ENCODE measurements at places on chromosomes 6 and 20. TPM values are rescaled to one million over a fixed set of nuclear protein-coding genes. Genes with fewer than 3 reads are reported as not detected.
A peak's percentile ranks its signal among the peaks of the same experiment; 100 is the strongest.

DNA sequence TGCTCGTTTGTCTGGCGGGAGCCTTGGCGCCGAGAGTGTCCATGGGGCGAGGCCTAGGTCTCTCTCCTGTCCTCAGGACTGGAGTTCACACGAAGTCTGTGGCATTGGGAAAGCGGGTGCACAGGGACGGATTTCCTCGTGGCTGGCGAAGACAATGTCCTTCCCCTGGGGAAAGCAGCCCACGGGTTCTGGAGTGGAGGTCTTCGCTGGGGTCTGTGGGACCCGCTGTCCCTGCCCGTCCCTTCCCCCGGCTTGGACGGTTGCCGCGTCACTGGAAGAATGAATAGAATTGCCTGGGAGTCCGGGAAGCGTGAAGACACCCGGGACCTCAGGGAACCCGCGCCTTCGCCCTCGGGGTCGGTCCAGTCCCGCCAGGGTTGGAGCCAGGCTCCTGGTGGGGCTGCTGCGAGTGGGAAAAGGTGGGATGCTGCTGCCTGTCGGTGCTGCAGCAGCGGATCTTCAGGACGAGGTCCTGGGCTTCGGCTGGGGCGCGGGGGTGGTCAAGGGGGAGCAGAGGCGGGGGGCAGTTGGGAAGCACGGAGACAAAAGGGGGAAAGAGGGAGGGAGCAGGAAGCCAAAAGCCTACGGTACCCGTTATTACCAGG lies 441.8 kb upstream of the DEFB115 start:
- no peaks in the 10 kb centered on the region for H3K36me3 ChIP-seq
- no peak overlapping the region for H3K4me3 ChIP-seq
- no peaks in the 10 kb centered on the region for H3K4me1 ChIP-seq
- no peak for DNase-seq

GRCh38 chr6:158737710-158738615 lies 81.2 kb downstream of the EZR start:
- H3K4me3 ChIP-seq: no peak overlapping the region
- H3K27me3 ChIP-seq: no peaks in the 10 kb centered on the region
- no peak for DNase-seq

- no peaks in the 10 kb centered on the region for H3K4me1 ChIP-seq
- no peak for DNase-seq
These were observed 131.3 kb downstream of the C6orf118 start for GRCh38 chr6:165178056-165178455.

GRCh38 chr6:148577687-148578488 lies 168.9 kb upstream of the UST start:
- H3K4me1 ChIP-seq: no peaks in the 10 kb centered on the region
- no peak overlapping the region for H3K4me3 ChIP-seq
- H3K27ac ChIP-seq: no peak overlapping the region
- DNase-seq: no peak

DNA sequence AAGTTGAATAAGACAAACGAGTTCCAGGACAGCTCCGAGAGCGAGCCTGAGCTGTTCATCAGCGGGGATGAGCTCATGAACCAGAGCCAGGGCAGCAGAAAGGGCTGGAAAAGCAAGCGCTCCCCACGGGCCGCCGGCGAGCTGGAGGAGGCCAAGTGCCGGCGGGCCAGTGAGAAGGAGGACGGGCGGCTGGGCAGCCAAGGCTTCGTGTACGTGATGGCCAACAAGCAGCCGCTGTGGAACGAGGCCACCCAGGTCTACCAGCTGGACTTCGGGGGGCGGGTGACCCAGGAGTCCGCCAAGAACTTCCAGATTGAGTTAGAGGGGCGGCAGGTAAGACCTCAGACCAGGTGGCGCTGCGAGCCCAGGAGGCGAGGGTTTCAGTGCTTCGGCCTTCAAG lies 56.0 kb upstream of the TMEM181 start:
- no peak for DNase-seq
- no peak overlapping the region for H3K4me3 ChIP-seq
- H3K4me1 ChIP-seq: peaks cover 13% of the 10 kb centered on the region
- no peak overlapping the region for H3K27ac ChIP-seq
- H3K27me3 ChIP-seq: no peaks in the 10 kb centered on the region
- no peaks in the 10 kb centered on the region for H3K36me3 ChIP-seq

DNA sequence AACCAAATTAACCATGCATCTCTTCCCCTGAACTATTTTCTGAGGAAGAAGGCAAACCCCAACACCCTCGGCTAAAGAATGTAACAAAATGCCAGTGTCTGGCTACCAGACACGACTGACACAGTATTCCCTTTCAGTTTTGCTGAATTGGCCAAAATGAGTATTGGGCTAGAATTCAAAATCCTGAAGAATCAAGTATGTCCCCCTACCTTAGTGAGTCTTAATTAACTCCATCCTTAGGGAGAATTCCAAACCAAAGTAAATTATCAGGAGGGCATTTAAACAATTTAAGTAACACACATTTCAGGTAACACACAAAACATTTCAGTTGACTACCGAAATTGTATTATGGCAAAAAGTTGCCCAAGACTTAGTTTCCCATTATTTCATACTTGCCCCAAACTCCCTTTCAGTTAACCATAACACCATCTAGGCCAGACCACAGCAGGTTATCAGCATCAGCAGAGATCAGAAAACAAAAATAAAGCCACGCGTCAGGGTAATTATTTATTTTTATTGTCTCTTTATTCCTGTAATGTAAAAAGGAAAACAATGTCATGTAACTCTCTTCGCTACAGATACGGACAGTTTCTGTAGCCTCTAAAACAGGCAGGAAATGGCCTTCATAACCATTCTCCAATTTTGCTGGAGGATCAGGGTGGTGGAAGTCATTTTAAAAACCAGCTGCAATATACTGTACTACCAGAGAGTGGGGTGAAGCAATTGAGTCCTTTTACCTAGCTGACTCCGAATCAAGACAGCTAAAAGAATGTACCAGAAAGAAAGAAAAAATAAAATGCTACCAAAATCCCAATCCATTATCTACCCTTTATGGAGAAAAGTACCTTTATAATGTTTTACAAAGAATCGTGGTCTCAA lies 1.9 kb downstream of the SNX5 start:
- DNase-seq: no peak
- H3K27ac ChIP-seq: peak overlapping the region; percentile 92
- peaks cover 77% of the 10 kb centered on the region for H3K4me1 ChIP-seq
- H3K27me3 ChIP-seq: no peaks in the 10 kb centered on the region

- no peak overlapping the region for H3K4me3 ChIP-seq
- no peaks in the 10 kb centered on the region for H3K4me1 ChIP-seq
- DNase-seq: no peak
- no peaks in the 10 kb centered on the region for H3K27me3 ChIP-seq
- no peak overlapping the region for H3K27ac ChIP-seq
- no peaks in the 10 kb centered on the region for H3K36me3 ChIP-seq
These were observed 111.4 kb downstream of the POPDC3 start for GRCh38 chr6:105068407-105068806.

DNA sequence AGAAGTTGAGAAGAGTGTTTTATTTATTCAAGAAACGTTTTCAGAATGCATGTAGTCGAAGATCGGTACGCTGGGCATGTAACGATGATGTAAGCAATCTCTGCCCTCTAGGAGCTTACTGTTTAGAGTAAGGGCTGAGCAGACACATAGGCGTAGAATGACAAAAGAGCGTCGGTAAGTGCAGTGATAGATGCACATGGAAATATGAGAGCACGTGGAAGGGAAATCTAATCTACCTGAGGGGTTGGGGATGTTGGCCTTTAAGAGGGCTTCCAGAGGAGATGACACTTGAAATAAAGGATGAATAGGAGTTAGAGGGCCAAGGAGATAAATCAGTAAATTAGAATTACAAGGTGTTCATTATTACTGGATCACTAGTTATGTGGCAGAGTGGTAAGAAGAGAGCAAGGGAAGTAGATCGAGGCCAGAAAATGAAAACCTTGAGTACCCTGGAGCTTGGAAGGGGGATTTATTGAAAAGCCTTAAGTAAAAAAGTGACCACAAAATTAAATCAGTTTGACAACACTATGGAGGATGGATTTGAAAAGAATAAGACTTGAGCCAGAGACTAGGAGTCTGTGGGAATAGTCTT lies 782 bp downstream of the TRMT11 start:
- peak overlapping the region; percentile 82 for H3K4me3 ChIP-seq
- peaks cover 25% of the 10 kb centered on the region for H3K4me1 ChIP-seq
- no peak for DNase-seq
- no peaks in the 10 kb centered on the region for H3K36me3 ChIP-seq

GRCh38 chr20:18973529-18974173 lies 160.1 kb downstream of the SCP2D1 start:
- H3K27me3 ChIP-seq: no peaks in the 10 kb centered on the region
- DNase-seq: no peak
- peaks cover 15% of the 10 kb centered on the region for H3K4me1 ChIP-seq
- no peak overlapping the region for H3K4me3 ChIP-seq

- no peak for DNase-seq
- H3K4me1 ChIP-seq: no peaks in the 10 kb centered on the region
- H3K27ac ChIP-seq: no peak overlapping the region
- no peak overlapping the region for H3K4me3 ChIP-seq
- no peaks in the 10 kb centered on the region for H3K27me3 ChIP-seq
- H3K36me3 ChIP-seq: peaks cover 12% of the 10 kb centered on the region
These were observed 158.4 kb upstream of the SIM1 start for GRCh38 chr6:100622907-100623692.

Gene TSPO2
- not detected for total RNA-seq

Gene RNF217
- total RNA-seq: 26.0 TPM
